Right hindlimb (tissue), 1 donor: ENCODE measurements at places on chromosomes 2 and 18.

DNA sequence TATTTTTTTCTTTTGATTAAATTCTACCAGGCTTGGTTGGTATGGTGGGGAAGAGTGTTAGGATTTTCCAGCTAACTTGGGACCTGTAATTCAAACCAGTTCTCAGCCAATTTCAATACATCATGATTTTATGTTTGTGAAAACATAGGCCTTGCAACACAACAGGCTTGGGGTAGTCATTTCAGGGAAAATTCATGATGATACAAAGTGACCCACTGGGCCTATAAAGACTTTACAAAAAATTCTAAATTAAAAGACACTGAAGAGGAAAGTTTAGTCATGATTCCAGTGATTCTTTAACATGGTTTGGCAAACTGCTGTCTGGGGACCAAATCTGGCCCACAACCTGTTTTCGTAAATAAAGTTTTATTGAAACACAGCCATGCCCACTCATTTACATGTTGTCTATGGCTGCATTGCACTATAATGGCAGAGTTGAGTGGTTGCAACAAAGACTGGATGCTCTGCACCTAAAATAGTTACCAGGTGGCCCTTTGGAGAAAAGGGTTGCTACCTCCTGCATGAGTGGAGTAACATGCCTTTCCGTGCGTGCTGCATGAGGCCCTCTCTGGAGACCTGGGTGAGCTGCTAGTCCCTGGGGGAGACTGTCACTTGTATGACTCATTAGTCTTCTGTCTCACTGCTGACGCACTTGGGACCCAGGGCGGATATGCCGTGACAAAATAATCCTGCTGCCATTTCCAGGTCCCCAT, 73.6 kb downstream of the NPAS2 start:
- no peak for DNase-seq

GRCh38 chr18:7677001-7677400, 109.9 kb downstream of the PTPRM start:
- DNase-seq: no peak

DNA sequence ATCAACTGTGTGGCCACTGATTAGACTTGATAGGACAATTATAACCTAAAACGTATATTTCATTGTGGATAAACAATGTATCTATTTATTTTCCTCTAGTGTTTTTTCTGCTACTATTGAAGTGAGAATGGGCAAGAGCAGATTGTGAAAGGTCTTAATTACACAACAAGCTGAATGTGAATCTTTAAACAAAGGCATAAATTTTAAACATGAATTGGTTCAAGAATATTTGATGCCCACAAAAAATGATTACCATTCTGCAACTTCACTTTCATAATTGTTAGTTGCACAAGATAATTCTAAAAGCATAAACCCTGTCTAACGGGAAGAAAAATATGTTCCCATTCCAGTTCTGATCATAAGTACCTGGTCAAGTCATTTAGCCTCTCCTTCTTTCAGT, 285.6 kb downstream of the GULP1 start:
- DNase-seq: no peak

- DNase-seq: peak; percentile 81
Measured at GRCh38 chr2:170770606-170771420, 635 bp downstream of the ERICH2 start.

GRCh38 chr2:23350041-23350791, 34.8 kb upstream of the KLHL29 start:
- no peak for DNase-seq

DNA sequence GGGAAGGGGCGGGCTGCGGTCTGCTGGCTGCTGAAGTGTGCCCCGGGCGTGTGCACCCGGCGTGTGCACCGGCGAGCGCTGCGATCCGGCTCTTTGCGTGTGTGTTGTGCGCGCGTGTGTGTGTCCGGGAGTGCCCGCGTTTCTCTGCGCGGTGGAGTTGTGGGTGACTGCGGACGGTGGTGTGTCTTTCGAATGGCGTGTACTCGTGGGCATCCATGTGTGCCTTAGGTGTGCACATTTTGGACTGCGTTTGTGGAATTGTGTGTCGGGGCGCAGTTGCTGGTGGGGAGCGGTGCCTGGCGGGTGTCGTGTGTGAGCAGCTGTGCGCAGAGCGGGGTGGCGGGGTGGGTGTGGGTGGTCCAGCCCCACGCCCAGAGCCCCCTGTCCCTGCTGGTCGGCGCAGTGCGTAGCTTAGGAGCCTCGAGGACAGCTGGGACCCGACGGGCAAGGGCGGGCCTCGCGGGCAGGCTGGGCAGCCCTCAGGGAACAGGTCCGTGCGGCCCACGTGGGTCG, 533 bp downstream of the HPCAL1 start:
- peak; percentile 40 for DNase-seq

DNA sequence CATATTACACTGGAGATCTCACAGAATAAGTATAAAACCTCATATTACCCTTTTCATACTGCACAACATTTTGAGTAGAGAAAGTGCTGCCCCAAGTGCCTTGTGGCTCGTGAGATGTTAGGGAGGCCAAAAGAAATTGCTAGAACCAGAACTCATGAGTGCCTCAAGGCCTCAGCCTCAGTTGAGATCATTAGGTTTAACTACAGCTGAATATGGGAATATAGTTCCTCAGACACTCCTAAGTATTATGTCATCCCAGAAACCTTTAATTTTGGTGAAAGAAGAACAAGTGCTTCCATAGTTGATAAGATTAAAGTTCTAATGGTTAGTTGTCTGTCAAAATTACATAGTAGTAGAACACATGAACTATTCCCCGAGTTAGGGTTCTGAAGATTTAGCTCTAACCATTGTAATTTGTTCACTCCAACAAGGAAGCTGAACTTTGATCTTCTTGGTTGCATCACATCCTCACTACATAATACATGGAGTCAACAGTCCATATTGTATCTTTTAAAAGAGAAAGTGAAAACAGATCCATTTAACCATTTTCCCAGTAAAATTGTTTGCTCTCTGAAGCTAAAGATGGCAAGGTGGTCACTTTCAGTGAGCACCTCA, 9.6 kb upstream of the AQP4 start:
- no peak for DNase-seq

DNA sequence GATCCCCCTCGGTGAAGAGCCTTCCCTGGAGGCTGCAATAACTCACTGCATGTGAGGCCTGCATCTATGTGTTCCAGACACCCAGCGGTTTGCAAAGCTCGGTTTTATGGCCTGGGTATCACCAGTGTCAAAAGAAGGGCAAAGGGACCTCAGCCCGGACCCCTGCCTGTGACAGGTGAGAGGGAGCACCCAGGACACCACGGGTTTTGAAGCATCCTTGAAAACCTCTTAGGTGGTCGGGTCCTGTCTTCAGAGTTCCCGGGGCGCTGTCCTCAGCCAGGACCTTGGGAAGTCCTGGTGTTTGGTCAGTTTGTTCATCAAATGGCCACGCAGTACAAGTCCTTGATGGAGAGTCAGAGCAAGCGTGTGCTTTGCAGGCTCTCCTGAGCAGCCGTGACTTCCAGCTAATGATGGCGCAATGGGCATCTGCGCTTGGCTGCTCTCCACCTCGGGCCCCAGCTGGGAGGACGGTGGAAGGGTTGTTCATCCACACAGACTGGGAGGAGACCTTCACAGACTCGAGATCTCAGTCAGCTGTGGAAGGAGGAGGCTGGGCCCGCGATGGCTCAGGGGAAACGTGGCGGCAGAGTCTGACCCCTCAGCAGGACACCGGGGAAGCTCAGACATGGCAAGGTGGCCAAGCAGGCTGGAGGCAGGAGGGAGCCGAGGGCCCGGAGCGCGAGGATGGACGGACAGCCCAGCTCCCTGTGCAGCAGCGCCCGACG, 113.1 kb upstream of the GPC1 start:
- no peak for DNase-seq

GRCh38 chr2:241901500-241902351, 32.2 kb downstream of the RTP5 start:
- DNase-seq: peak; percentile 56

GRCh38 chr2:34308140-34308539, 709.0 kb upstream of the FAM98A start:
- no peak for DNase-seq

DNA sequence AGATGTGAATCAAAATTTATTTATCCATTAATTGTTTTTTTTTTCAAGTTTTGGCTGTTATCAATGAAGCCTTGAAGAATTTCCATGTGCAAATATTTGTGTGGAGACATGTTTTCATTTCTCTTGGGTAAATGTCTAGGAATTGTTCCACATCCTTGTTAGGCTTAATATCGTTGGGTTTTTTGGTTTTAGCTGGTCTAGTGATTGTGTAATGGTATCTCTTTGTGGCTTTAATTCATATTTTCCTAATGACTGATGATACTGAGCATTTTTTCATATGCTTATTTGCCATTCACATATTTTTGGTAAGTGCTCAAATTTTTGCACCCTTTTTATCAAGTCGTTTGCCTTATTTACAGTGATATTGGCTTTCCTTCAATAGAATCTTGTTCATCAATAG, 250.3 kb upstream of the EPHA4 start:
- DNase-seq: no peak

DNA sequence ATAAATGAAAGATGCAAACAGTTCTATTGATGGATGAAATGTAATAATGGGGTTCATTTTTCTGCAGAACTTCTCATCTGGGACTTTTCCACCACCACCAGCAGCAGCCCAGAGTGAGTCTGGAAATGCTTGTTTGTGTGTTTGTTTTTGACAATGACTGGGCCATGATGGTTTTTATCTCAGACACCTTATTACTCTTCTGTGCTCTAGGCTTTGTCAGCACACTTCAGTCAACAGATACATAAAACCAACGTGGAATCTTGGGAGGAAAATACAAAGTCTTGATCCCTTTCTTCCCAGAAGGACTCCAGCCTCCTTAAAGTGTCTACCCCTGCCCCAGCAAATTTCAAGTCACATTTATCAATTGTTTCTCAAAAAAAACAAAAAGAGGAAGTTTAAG, 134.0 kb downstream of the MREG start:
- no peak for DNase-seq

GRCh38 chr2:75431276-75431675, 129.5 kb downstream of the EVA1A start:
- DNase-seq: no peak

DNA sequence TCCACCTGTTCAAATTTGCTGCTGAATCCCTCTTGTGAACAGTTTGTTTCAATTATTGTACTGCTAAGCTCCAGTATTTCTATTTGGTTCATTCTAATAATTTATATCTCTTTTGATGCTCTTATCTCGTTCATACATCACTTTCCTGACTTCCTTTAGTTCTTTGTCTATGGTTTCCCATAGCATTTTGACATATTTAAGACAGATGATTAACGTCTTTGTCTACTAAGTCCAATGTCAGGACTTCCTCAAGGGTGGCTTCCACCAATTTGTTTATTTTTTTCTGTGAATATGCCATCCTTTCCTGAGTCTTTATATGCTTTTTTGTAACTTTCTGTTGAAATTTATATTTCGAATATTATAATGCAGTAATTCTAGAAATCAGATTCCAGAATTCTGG, 9.6 kb downstream of the PIGN start:
- no peak for DNase-seq

- DNase-seq: no peak
Measured at GRCh38 chr2:42359304-42359964, 1.6 kb downstream of the COX7A2L start.

GRCh38 chr2:607709-608108, 69.5 kb downstream of the TMEM18 start:
- DNase-seq: no peak

- DNase-seq: no peak
Measured at GRCh38 chr18:79348066-79348465, 47.7 kb upstream of the NFATC1 start.

- no peak for DNase-seq
Measured at GRCh38 chr2:147002256-147002655, 842.6 kb upstream of the ACVR2A start.

DNA sequence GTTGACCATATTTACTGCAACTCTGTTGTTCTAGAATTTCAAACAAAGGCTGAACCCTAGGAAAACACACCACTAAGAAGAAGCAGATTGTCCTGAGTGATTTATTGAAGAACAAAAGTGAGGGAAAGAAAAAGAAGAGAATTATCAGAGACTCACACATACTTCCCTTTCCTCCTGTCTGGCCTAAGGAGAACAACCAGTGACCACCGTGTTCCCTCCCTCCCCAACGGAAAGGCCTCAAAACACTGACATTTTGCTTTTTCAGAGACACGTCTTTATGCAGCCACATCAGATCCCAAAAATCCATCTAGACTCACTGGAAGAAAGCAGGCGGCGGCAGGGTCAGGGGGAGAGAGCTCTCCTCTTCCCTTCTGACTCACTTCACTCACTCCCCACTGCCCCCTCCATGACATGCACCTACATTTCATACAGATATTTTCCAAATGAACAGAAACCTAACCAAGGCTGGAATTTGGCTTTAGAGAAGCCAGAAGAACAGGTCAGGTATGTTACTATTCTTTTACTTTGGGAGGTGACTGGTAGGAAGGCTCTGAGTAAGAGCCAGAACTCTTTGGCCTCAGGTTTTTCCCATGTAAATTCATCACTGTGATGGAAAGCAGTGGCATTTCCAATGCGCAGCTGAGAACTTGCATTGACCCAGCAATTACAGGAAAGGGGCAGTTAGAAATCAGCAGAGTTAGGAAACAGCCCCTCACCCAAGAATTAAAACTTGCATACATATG, 169.9 kb downstream of the BCL11A start:
- no peak for DNase-seq

DNA sequence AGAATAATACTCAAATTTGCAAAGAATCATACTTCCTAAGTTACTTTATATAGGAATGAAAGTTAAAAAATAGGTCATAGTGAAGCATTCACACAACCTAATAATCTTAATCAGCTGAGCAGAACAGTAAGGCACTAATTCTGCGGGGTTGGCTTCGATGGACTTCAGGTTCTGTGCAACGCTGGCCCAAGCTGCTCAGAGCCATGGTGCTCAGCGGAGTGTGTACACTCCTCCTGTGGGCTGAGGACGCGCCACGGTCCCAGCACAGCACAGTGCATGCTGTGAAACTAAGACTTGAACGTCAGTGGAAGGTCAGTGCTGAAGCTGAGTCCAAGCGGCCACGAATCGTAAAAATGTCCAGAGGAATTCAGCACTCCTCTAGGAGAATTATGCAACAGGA, 66.7 kb downstream of the MYT1L start:
- DNase-seq: no peak

DNA sequence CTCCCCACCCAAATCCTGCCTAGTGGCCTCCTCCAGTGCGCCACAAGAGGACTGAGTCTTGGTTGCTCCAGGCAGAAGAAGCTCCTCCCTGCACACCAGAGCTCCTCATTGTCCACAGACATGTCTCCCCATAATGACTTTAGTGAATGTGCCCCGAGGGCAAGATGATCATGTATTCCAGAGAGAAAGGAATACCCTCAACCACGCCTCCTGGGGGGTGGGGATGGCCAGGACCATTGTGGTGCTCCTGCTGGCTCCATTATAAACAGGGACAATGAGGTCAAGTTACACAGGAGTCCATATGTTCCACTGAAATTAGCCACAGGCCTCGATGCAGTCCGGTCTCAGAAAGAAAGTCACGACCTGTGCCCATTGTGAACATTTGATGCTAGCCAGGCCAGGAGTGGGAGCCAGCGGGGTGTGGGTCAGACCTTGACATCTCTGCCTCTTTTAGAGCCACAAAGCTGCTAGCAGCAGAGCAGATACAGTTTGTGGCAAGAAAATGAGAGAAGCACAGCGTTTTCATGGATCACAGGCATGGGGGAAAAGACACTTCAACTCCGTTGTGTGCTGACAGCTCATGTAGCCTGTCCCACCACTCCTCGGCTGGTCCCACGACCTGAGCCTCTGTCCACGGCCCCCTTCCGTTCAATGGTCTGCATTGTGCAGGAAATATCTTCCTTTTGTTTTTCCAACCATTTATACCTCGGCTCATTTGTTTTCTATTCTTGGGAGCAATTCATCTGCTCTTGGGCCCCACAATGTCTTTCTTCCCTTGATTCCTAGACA, 70.7 kb upstream of the FZD7 start:
- no peak for DNase-seq

GRCh38 chr2:213247566-213247965, 36.7 kb upstream of the SPAG16 start:
- DNase-seq: no peak

GRCh38 chr2:38720613-38721241, 30.4 kb downstream of the SRSF7 start:
- peak; percentile 90 for DNase-seq
